ENCODE measurements at places on chromosomes 3 and 15.

DNA sequence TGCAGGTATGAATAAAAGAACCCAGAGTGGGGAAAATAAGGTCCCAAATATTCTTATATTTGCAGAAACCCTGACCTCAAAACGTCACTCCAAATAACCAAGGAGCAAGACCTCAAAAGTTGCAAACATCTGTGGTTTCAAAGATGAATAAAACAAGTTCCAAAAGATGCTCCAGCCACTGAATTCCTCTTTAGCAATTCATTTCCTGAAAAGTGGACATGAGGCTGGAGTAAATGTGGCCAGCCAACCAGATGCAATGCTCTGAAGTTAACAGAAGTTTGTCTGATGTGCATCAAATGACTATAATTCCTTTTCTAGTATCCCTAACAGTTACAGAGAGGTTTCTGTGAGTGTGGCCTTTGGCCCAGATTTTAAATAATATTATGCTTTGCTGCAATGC, 71.2 kb upstream of the WNT5A start:
- DNase-seq = peak; percentile 77

- DNase-seq = no peak
Observed at GRCh38 chr15:68303560-68304436, 26.3 kb downstream of the FEM1B start.

DNA sequence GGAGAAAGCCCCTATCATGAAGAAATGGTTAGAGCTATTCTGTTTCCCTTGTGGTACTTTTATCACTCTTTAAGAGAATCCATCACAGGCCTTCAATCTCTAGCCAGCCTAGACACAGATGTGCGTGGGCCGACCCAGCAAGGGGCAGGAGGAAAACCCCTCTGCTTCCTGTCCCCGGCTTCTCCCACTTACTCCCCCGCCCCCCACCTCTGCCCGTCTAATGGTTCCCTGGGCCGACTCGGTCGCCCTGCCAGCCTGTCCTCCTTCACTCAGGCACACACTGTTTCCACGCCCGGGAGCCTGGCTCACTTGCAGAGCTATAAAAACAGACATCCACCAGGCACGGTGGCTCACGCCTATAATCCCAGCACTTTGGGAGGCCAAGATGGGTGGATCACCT, 58.3 kb upstream of the TFRC start:
- DNase-seq = no peak

DNA sequence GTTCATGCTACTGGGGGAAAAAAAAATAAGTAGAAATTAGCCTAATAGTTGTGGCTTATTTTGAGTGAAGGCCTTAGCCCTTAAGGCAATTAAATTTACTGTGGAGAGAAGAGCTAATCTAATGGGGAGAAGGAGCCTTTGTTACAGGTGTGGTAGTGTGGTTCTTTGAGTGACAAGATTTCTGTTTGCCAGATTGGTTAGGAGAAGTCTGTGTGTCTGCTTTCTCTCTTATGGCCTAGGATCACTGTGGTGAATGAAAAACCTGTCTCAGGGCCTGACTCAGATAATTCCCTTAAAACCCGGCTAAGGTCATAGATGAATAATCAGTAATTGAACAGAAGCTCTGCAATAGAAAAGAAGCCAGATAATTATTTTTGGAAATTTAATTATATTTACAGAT, 27.0 kb downstream of the OPA1 start:
- no peak for DNase-seq

GRCh38 chr15:82793737-82794136, 12.1 kb downstream of the FSD2 start:
- DNase-seq = no peak

DNA sequence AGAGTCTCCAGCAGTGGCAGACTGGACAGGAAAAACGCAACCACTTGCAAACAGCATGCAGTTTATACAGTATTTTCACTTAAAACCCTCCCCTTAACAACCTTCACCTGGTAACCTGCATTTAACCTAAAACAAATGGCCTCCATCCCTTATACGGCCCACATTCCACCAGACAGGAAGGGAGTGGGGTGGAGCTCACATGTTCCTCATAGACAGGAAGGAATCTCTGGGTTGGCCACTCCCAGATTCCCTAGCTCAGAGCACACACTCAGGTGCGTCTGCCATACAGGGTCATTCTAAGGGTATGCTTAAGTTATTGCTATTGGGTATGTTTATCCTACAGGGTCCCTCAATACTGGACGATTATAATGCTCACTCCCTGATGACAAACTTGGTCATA, 16.8 kb upstream of the ABHD2 start:
- no peak for DNase-seq

- DNase-seq = no peak
Observed at GRCh38 chr15:71057143-71057542, 58.1 kb upstream of the THSD4 start.

DNA sequence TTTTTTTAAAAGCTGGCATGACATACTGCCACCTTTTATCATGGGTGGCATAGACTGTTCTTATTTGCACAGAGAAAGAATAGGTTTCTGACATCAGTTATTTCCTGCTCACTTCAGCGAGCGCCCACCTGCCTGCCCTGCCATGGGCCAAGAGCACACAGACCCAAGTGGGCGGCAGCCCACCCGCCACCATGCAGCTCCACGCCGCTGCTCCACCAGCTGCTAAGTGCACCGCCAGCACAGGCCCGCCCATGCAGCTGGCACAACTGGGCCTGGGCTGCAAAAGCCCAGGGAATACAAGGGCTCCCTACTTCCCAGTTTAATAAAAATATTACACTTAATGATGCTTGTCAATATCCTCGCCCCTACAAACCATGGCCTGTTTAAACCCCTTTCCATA, 15.4 kb downstream of the ZNF148 start:
- DNase-seq = no peak

- no peak for DNase-seq
Observed at GRCh38 chr3:120985242-120985641, 77.2 kb downstream of the STXBP5L start.

- DNase-seq = no peak
Observed at GRCh38 chr3:181230258-181230657, 240.7 kb upstream of the DNAJC19 start.

DNA sequence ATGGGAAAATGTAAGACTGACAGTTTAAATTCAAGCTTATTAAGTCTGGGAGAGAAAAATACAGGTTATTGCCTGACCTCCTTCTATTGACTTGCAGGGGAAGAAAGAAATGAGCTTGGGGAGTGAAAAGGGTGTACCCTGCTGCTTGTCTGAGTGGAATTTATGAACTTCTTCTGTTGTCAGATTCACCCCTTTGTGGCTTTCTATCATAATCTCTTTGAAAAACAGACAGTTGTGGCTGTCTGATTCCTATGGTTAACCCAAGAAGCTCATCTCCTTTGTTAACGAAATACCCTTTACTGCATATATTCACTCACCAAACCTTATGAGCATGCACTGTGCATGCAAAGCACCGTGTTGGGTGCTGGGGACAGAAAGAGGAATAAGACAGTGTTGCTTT, 22.5 kb downstream of the GPD1L start:
- DNase-seq = no peak

DNA sequence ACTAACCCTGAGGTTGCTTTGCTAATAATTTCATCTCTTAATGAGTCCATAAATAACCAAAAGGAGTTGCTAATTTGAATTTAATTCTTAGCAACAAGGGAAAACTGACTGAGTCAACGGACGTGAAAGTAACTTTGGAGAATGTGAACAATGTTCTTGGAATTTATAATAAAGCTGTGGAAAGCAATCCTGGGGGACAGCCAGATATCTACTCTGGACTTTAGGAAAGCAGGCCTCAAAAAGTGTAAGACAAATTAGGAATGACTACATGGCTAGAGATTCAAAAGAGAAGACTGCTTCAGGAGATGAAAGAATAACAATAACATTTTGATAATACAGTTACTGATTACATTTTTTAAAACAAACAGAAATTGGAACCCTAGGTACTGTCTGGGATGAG, 318.4 kb upstream of the COL8A1 start:
- DNase-seq = peak; percentile 84

- peak; percentile 31 for DNase-seq
Observed at GRCh38 chr3:56314842-56315241, 153.4 kb downstream of the ERC2 start.

GRCh38 chr15:63463793-63464192, 40.6 kb upstream of the USP3 start:
- no peak for DNase-seq

- DNase-seq = peak; percentile 75
Observed at GRCh38 chr15:36601497-36601932, 22.1 kb downstream of the CDIN1 start.

DNA sequence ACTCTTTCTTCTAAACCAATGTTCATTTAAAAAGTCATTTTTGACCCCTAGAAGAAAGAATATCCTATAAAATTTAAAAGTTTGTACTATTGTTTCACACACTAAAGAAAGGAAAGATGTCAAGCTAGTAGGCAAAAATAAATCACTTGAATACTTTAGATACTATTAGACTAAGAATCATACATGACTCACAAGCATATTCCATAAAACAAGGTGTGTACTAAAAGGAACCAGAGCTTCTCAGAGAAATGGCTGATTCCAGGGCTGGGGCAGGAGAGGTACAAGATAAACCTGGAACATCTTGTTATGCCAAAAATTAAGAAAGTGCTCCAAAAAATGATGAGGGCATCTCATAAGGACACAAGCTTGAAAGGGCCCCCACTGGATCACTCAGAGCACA, 8.7 kb downstream of the DLG1 start:
- DNase-seq = peak; percentile 32

- peak; percentile 45 for DNase-seq
Observed at GRCh38 chr3:151460228-151460627, 633 bp downstream of the IGSF10 start.

- DNase-seq = no peak
Observed at GRCh38 chr3:181554233-181554765, 157.4 kb upstream of the SOX2 start.

DNA sequence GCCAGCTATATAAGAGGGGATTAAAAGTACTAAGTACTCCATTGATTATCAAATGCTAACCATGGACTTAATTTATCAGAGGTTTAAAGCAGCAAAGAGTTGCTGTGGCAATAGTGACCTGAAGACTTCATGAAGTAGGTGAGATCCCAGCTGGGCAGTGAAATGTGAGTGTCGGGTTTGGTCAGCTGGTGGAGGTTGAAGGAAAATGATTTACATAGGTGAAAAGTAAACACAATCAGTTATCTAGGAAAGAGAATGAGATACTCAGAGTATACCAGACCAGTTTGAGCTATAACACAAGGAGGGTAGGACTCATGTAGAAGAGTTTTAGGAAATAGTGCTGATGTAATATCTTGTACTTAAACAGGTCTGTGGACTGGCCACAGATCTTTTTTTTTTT, 16.5 kb upstream of the FBXO22 start:
- DNase-seq = no peak

GRCh38 chr15:58454950-58455401, 23.2 kb downstream of the LIPC start:
- no peak for DNase-seq

DNA sequence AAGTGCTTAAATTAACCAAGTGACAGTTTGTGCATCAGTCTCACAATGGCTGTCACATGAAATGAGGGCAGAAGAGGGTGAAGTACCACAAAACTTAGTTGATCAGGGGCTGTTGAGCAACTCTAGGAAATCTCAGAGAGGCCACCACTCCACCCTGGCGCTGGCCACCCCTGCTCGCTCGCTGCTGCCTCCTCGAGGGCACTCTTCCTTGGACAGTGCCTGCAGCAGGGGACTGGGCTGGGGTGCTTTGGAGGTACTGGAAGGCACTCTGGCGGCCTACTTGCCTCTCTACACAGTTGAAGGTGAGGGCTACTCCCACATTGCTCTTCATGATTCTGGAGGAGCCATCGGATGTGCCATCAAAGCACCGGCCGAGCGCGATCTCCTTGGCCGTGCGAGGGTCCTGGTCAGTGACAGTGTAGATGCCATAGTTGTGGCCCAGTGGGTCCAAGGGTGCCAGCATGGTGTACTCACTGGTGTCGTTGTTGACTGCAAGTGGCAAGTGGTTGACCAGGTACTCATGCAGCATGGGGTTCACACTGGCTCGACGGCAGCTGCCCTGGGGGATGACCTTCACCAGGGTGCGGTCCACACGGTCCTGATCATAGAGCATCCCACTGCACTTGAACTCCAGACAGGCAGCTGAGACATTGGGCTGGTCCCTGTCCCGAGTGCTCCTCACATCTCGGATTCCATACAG, 11.6 kb upstream of the CLPX start:
- no peak for DNase-seq

- no peak for DNase-seq
Observed at GRCh38 chr3:79405183-79405582, 362.6 kb downstream of the ROBO1 start.

- no peak for DNase-seq
Observed at GRCh38 chr3:27340534-27340933, 28.6 kb downstream of the NEK10 start.

GRCh38 chr3:14537590-14538450, 2.3 kb downstream of the GRIP2 start:
- peak; percentile 12 for DNase-seq

DNA sequence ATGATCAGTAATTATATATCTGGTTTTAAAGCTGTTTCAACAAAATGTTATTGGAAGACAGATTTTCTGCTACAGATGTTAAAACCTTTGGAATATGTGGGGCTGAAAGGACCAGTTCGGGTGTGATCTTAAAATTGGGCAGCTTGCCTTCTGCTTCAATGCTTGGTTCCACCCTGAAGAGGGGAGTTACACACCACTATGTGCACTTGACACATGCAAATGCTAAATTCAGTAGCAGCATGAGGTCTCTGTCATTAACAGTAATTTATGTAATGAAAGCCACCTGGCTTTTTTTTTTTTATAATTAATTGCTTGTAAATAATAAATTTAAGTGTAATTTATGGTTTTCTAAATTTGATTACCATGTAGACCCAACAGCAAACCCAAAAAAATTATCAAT, 24.6 kb downstream of the CDIN1 start:
- DNase-seq = no peak

GRCh38 chr3:151962912-151963311, 89.5 kb downstream of the SUCNR1 start:
- DNase-seq = no peak

DNA sequence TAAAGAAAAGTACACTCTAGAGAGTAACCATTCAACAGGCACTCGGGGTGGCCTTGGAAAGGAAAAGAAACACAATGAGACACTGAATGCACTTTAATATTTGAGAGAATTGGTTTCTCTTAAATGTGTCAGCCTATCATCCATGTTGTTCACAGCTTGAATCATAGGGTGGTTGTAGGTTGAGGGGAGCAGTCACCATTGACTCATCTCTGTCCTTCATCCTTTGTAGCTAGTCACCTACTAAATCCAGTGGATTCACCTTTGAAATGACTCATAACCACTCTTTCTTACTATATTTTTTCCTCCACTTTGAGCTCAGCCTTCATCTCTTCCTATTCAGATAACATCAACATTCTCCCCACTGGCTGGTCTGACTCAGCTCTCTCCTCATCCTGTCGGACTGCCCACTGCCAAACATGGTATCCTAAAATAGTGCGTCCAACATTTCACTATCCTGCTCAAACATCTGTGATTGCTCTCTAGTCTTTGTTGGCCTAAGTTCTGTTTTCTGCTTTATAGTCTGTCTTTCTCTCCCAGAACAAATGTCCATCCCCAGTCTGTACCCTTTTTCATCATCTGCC, 182.7 kb upstream of the GADL1 start:
- DNase-seq = peak; percentile 75
